ENCODE measurements at places on chromosomes 6 and 20. TPM values are rescaled to one million over a fixed set of nuclear protein-coding genes. Genes with fewer than 3 reads are reported as not detected.

The ECT2L gene
- not detected for polyA plus RNA-seq

The ANGPT4 gene
- polyA plus RNA-seq: not detected

The CD24 gene
- 10.2 TPM for polyA plus RNA-seq

The COL11A2 gene
- 0.65 TPM for polyA plus RNA-seq

The L3MBTL1 gene
- 4.8 TPM for polyA plus RNA-seq

Measured in endothelial cell of umbilical vein (primary cell).